ENCODE measurements at places on chromosomes 5 and 9.

- DNase-seq = no peak
These were observed 44.0 kb upstream of the XPA start for GRCh38 chr9:97740848-97741821.

DNA sequence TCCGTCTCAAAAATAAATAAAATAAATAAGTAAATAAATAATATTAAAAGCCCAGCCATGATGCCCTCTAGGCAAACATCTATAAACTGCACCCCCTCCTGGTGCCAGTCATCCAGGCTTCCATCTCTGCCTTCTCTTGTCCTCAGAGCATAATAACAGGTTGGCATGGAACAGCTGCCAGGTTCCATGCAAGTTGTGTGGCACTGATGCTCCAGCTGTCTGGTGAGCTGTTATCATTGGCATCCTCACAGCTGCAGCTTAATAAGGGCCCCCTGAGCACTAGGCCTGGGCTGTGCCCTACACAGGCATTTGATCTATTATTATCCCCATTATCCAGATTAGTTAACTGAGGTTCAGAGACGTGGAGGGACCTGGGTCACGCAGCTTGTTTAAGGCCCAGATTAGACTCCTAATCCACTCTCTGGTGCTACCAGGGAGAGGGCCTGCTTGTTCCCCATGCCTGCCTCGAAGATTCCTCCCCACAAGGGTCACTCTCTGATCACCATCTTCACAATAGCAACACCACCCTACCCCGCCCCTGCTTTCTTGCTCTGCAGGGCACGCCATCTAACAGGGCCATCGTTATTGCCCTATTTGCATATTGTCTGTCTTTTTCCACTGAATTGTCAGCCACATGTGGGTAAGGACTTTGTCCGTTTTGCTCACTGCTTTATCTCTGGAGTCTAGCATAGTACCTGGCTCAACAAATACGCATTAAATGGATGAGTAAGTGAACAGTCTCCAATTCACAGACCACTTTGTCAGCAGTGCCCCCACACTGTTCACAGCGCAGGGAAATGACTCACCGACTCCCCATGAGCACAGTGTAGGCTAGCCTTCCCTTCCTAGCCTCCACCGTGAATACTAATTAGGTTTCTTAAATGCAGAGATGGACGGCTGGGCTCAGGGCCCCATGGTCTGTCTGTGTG lies 1.5 kb upstream of the DNM1 start:
- DNase-seq = no peak

DNA sequence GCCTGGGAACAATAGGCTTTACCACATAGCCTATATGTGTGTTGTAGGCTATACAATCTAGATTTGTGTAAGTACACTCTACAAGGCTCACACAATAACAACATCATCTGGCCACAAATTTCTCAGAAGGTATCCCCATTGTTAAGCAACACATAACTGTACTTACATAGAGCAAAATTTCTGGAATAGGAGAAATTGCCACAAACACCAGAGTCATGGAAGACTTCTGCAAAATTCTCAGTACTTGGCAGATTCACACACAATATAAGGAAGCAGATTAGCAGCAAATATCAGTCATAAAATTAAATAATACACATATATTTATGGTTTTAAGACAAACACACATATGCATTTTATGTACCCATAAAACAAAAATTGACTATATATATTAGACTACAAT lies 16.4 kb downstream of the GNAQ start:
- DNase-seq = no peak

DNA sequence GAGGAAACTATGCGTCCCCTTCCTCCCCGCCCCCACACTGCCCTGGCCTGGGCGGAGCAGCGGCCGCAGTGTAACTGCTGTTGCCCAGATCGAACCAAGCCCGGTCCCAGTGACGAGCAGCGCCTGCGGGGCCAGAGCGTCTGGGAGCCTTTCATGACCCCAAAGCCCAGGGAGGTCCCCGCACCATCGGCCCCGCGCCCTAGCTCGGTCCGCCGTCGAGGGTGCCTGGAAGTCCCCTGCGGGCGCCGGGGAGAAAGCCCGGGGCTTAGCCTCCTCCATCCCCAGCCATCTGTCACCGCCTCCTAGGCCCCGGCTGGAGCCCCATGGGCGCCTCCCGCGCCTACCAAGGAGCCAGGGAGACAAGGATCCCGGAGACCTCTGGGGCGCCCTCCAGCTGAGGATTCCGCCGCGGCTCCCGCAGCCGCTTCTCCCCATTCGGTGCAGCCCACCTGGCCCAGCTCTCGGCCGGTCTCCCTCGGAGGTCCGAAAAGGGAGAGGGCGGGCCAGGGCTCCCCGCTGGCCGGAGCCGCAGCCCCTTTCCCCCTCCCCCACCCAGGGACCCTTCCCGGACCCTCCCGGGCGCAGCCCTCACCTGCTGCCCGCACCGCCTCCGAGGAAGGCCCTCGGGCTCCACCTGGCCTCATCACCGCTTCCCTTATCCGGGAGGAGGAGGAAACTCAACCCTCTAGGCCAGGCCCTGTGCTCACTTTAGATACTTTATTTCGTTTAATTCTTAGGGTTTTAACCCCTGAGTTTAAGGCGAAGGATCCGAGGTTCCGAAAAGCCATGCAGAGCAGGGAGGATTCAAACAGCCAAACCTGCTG lies 45.6 kb downstream of the APTX start:
- no peak for DNase-seq

GRCh38 chr5:14842117-14842516 lies 29.5 kb downstream of the ANKH start:
- DNase-seq = no peak

GRCh38 chr5:103703617-103704016 lies 141.0 kb upstream of the NUDT12 start:
- DNase-seq = no peak

DNA sequence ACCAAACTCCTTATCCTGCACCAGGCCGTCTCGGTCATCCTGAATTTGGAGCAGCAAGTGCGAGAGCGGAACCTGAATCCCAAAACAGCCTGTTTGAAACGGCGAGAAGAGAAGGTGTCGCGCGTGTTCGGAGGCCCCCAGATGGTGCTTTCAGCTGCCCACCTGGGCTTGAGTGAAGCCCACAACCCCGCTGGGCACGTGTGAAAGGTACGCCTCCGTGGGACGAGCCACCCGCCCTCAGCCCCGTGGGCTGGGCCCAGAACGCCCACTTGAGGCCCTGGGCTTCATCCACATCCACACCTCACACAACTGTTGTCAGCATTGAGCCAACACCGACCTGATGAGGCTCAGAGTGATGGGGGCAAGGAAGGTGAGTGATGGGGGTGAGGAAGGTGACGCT lies 72.8 kb downstream of the INSL6 start:
- no peak for DNase-seq

- DNase-seq = no peak
These were observed 60.3 kb upstream of the RIOK2 start for GRCh38 chr5:97243353-97243752.

- DNase-seq = no peak
These were observed 63.7 kb upstream of the PPP2CA start for GRCh38 chr5:134289509-134290113.

DNA sequence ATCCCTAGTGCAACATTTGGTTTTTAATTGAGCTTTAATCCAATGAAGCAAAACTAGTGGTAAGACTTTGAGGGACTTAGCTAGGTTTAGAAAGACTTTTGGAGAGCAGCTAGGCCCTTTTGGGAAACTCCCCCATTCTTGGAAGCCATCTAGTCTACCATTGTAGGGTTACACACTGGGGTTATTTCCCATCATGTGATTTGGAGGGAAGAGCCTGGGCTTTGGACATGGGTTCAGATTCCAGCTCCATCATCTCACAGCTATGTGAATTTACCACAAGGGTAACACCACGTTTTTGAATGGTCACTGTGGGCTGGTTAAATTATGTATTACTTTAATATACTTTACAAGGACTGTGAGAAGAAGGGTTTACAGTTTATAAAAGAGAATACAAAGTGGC lies 18.3 kb upstream of the TNFSF15 start:
- DNase-seq = no peak

DNA sequence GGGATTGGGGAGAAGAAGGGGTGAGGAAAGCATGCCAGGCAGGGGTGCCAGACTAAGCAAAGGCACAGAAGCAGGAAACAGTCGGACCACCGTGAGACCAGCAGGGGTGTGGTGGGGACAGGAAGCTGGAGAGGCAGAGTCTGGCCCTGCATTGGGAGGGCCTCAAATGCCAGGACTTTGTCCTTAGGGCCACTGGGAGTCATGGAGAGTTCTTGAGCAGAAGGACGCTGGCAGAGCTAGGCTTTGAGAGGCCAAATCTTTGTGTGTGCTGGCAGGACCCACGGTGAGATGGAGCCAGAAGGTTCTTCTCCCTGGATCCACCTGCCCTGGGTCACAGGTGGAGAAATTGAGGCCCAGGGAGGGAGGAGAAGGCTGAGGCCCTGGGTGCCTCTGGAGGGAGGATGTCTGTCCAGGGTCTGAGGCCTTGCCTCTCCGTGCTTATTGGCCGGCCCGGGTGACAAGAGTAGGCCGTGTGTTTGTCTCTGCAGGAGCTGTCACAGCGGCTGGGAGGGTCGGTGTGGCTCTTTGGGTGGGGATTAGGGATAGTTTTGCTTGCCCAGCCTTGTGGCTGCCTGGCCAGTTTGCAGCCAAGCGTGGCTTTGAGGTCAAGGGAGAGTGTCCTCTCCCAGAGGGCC lies 1.8 kb upstream of the ENG start:
- DNase-seq = no peak

DNA sequence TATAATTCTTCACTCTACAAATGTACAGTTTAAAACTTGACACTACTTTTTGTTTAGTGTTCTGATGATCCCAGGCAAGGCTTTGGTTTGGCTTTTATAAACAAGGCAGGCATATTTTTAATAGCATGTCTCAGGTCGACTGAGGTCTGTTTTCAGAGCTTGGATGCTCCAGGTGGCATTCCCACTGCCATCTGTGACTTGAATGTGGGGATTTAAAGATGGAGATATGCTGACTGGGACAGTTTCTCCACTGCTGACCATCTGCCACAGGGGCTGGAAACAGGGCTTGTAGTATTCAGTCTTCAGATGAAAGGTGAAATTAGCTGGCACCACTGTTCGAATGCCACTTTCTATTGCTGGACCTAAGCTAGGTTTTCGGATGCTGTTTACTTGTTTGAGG lies 1266.2 kb upstream of the CDH18 start:
- DNase-seq = no peak

- DNase-seq = no peak
These were observed 61.2 kb upstream of the JAK2 start for GRCh38 chr9:4923580-4924544.

- no peak for DNase-seq
These were observed 24.7 kb upstream of the LMNB1 start for GRCh38 chr5:126752081-126752785.

DNA sequence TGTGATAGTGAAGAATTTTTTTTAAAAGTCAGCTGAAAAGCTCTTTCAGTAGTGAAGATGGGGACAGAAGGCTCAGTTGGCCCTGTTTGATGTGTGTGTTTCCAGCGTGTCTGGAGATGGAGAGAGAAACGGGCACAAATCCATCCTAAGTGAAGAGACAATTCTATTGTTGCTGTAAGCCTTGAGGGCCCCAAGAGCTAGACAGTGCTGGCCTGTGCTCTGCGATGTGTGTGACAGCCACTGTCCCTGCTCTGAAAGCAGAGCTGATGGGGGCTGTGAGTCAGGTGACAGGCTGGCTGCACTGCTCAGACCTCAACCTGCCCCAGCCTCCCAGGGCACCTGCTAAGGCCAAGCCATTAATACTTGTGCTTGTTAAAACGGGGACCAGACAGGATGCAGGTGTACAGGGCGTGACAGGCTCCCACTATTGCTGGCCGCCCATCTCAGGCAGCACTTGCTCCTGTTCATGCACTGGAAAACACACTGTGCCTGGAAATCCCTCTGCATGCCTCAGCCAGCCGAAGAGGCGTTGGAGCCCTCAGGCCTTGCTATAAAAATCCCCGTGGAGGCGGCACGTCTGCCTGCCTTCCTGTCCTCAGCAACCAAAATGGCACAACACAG lies 44.6 kb upstream of the SEMA4D start:
- no peak for DNase-seq

DNA sequence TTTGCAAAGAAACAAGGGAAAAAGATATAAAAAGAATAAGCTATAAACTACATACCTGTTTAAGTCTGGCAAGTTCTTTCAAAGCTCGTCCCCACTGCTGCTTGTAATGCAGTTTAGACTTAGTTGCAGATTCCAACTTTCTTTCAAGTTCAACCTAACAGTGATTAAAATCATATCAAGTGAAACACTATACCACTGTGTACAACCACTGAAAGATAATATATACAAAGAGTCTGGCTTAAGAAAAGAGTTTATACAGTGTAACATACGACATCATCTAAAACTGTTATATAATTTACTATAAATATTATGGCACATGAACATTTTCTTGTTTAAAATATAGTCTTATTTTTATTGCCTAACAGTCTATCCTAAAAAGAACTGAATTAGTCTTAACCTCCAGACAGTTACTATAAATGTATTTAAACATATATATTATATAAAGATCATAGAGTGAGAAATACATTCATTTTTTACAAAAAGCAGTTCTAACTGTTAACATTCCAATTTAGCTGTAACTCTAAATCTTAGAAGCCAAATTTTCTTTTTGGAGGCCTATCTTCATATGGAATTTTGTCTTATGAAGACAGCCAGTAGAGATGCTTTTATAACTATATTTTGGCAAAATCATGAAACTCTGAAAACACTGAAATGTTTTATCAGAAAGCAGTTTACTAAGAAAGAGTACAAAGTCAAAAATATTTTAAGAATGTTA lies 58.6 kb downstream of the CEP120 start:
- DNase-seq = no peak

DNA sequence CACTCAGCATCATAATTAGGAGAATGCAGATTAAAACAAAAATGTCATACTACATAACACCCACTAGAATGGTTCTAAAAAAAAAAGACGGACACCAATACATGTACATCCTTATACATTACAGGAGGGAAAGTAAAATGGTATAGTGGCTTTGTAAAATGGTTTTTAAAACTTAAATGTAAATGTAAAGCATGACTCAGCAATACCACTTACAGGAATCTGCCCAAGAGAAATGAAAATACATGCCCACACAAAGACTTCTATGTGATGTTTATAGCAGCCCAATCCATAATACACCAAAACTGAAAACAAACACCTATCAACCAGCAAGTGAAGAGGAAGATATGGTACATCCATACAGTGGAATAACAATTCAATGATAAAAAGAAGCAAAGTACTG lies 939.1 kb upstream of the ACO1 start:
- DNase-seq = no peak

DNA sequence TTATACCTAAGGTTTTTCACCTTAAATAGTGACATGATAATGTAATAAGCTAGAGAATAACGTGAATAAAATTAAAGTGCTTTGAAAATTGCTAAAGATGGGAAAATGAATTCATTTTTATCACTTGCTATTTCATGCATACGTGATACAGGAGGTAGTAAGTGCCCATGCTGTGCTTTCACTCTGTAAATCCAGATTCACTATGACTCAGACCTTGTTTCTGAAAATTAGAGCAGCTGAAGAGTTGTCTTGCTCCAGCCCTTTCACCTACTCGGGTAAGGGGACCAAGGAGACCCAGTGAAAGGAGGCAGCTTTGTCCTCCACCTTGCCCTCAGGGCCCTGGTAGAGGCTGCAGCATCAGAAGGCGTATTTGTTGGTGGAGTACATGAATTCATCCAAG lies 87.9 kb downstream of the ANKH start:
- no peak for DNase-seq
